ENCODE measurements at places on chromosomes 3 and 15. TPM values are rescaled to one million over a fixed set of nuclear protein-coding genes. Genes with fewer than 3 reads are reported as not detected.

GRCh38 chr3:177948716-177949425, 587.4 kb upstream of the KCNMB2 start:
- no peaks in the 10 kb centered on the region for H3K4me1 ChIP-seq
- DNase-seq, result peak; percentile 14
- no peak overlapping the region for H3K4me3 ChIP-seq
- H3K27ac ChIP-seq, result no peak overlapping the region

DNA sequence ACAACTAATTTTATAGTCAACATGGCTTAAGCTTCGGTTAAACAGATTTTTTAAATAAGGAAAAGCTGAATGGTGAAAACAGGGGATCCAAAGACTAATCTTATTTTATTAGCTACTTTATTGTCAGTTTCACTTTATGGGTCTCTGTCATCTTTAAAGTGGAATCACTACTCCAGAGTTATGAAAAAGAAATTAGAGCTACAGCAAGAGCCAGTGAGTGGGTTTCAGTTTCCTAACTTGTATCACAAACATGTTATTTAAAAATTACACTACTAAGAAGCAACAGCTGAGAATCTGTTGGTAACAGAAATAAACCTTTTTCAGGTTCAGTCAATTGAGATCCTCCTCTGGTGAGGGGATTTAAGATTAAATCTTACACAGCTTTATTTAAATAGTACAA, 10.0 kb downstream of the PHC3 start:
- no peak overlapping the region for H3K27ac ChIP-seq
- no peaks in the 10 kb centered on the region for H3K27me3 ChIP-seq
- no peak for DNase-seq
- no peaks in the 10 kb centered on the region for H3K4me1 ChIP-seq
- peaks cover 34% of the 10 kb centered on the region for H3K36me3 ChIP-seq
- no peak overlapping the region for H3K4me3 ChIP-seq

DNA sequence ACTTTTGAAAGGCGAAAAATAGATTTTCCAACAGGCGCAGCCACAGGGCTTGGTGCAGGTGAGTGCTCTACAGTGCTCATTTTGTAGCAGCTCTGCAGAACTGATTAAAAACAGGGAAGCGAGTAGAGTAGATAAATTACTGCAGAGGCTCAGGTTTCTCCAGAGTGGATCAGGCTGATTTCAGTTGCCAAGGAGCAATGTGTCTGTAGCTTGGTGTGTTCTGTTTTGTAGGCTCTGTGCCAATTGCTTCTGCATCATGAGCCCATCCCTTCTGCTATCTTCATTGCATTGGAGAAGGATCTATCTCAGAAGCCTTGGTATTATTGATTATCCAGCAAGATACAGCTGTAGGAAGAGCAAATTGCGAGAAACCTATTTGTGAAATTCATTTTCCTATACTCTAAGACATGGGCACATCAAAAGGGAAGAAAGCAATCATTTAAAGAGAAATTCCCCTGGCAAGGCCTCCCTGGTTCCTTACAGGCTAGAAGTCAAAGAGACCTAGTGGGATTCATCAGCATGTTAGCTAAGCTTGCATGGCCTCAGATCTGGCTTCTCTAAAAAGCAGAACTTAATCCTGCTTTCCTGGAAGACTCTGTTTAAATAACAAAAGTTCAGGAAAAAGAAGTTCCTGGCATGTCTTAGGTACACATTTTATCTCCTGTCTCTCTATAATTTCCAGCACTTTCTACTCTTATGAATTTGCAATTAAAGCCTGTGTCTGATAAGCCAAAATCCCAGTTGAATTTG, 432.4 kb upstream of the ATP10A start:
- no peaks in the 10 kb centered on the region for H3K36me3 ChIP-seq
- H3K4me3 ChIP-seq, result no peak overlapping the region
- no peaks in the 10 kb centered on the region for H3K4me1 ChIP-seq

DNA sequence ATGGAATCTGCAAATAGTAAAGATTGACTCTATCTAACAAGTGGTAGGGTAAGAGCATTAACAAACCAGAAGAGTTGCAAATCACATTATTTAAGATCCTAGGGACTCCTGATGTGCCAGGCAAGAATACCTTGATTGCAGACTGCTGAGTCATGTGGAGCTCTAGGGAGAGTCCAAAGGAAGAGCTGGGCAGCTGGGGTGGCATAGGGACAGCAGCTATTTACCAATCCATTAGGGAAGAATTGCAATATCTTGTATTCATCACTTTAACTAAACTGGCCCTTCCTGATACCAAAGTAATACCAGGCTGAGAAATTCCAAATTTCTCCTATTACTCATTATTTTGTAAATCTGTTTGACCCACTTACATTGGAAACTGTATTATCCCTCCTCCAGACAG, 52.2 kb upstream of the ACP3 start:
- H3K36me3 ChIP-seq, result no peaks in the 10 kb centered on the region
- no peaks in the 10 kb centered on the region for H3K4me1 ChIP-seq
- no peak overlapping the region for H3K4me3 ChIP-seq
- no peak overlapping the region for H3K27ac ChIP-seq
- no peak for DNase-seq
- H3K27me3 ChIP-seq, result no peaks in the 10 kb centered on the region

- no peak overlapping the region for H3K27ac ChIP-seq
- H3K4me1 ChIP-seq, result no peaks in the 10 kb centered on the region
- no peak overlapping the region for H3K4me3 ChIP-seq
- peak; percentile 64 for DNase-seq
- H3K36me3 ChIP-seq, result no peaks in the 10 kb centered on the region
These were observed 102.9 kb downstream of the LRRC49 start for GRCh38 chr15:70995383-70995970.

GRCh38 chr15:101092156-101092866, 159.5 kb downstream of the CHSY1 start:
- no peak overlapping the region for H3K4me3 ChIP-seq
- peak overlapping the region; percentile 77 for H3K27ac ChIP-seq
- peaks cover 11% of the 10 kb centered on the region for H3K4me1 ChIP-seq
- no peaks in the 10 kb centered on the region for H3K27me3 ChIP-seq
- no peaks in the 10 kb centered on the region for H3K36me3 ChIP-seq
- DNase-seq, result no peak

DNA sequence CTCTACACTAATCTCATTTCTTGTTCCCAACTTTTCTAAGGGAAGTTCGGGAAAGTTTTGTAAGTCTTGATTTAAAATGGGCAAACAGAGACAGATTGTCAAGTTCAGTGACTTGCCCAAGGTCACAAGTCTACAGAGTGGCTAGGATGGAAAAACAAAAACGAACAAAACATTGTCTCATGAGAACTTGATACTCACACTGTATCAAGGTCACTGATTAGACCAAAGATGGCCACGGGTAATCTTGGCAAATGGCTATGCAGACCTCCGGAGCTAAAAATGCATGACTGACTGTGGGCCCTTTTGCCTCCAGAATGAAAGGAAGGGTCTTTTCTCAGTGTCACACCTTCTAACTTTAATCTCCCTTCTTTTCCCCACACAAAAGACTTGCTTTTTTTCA, 460.9 kb downstream of the FOXP1 start:
- H3K4me1 ChIP-seq, result no peaks in the 10 kb centered on the region
- H3K27ac ChIP-seq, result no peak overlapping the region
- no peaks in the 10 kb centered on the region for H3K27me3 ChIP-seq
- no peaks in the 10 kb centered on the region for H3K36me3 ChIP-seq
- no peak overlapping the region for H3K4me3 ChIP-seq

DNA sequence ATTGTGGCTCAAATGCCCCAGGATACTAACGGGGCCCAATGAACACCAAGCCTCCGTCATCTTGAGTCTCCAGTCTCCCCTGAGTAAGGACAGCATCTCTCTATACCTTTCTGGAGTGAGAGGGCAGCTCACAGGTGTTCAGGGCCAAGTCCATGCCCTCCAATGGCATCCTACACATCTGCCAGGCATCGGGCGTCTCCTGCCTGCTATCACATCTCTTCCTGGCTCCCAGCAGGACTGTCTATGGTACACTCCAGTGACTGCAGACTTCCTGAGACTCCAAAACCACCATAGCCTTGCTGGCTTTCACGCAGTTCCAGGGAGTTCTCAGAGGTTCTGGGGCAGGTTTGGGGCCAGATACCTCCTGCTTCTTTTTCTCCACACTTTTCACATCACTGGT, 28.3 kb downstream of the CX3CR1 start:
- H3K4me1 ChIP-seq, result no peaks in the 10 kb centered on the region
- no peak overlapping the region for H3K27ac ChIP-seq
- no peak for DNase-seq
- no peaks in the 10 kb centered on the region for H3K36me3 ChIP-seq

- no peaks in the 10 kb centered on the region for H3K27me3 ChIP-seq
- H3K36me3 ChIP-seq, result no peaks in the 10 kb centered on the region
These were observed 166.4 kb upstream of the ROPN1 start for GRCh38 chr3:124158168-124158881.

- H3K27ac ChIP-seq, result no peak overlapping the region
- peaks cover 2% of the 10 kb centered on the region for H3K36me3 ChIP-seq
- no peak overlapping the region for H3K4me3 ChIP-seq
- no peaks in the 10 kb centered on the region for H3K27me3 ChIP-seq
- H3K4me1 ChIP-seq, result no peaks in the 10 kb centered on the region
These were observed 45.0 kb downstream of the FAIM start for GRCh38 chr3:138653567-138653966.

DNA sequence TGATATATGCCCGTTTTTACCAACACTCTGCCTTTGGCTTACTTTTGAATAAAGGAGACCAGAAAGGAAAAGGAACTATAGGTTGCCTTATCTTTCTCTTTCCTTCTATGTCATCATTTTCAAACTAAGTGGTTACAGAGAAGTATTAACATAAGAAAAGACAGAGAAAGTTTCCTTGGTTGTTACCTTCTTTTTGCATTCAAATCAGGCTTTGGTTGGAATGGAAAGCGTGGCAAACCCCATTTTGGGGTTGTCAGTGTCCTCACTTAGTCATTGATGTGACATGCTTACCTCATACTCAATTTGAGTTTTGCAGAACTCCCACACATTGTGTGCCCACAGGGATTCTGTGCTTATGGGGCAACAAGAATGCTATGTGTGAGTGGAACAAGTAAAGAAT, 3.7 kb upstream of the THRB start:
- no peaks in the 10 kb centered on the region for H3K4me1 ChIP-seq
- no peaks in the 10 kb centered on the region for H3K36me3 ChIP-seq
- H3K27me3 ChIP-seq, result no peaks in the 10 kb centered on the region
- no peak overlapping the region for H3K4me3 ChIP-seq

- peak overlapping the region; percentile 38 for H3K27ac ChIP-seq
- H3K4me1 ChIP-seq, result no peaks in the 10 kb centered on the region
- no peaks in the 10 kb centered on the region for H3K27me3 ChIP-seq
- H3K4me3 ChIP-seq, result peak overlapping the region; percentile 64
- no peak for DNase-seq
These were observed 334 bp upstream of the IGSF11 start for GRCh38 chr3:119035014-119035346.

GRCh38 chr3:25678581-25678980, 13.9 kb upstream of the TOP2B start:
- H3K27ac ChIP-seq, result no peak overlapping the region
- no peak overlapping the region for H3K4me3 ChIP-seq
- no peaks in the 10 kb centered on the region for H3K4me1 ChIP-seq
- H3K27me3 ChIP-seq, result no peaks in the 10 kb centered on the region
- H3K36me3 ChIP-seq, result no peaks in the 10 kb centered on the region

DNA sequence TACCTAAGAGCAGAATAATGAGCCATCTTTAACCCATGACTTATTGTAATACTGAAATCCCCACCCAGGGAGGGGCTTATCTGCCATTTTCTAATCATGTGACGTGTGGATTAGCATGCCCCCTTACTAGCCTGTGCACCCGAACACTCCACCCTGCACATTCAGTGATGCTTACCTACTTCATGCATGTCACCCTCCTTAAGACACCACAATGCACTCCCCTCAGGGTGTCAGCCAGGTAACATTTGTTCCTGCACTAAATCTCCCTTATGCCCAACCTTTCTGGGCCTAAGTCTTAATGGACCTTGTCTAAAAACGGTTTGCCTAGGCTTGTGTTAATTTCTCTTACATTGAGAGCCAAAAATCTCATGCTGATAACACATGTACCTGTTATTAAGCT, 336.6 kb downstream of the OCA2 start:
- H3K27me3 ChIP-seq, result no peaks in the 10 kb centered on the region
- H3K27ac ChIP-seq, result no peak overlapping the region
- no peaks in the 10 kb centered on the region for H3K36me3 ChIP-seq
- H3K4me1 ChIP-seq, result no peaks in the 10 kb centered on the region
- no peak for DNase-seq
- no peak overlapping the region for H3K4me3 ChIP-seq

Gene ANKRD34C
- total RNA-seq, result not detected

Gene BFSP2
- total RNA-seq, result 0.41 TPM

Gene GOLIM4
- 29.9 TPM for total RNA-seq

Gene TERB2
- total RNA-seq, result not detected

Gene ABHD10
- total RNA-seq, result 30.9 TPM

Gene CX3CR1
- total RNA-seq, result 4.4 TPM

Gene HHATL
- not detected for total RNA-seq

Gene GOLGA8Q
- 1.6 TPM for total RNA-seq

Gene CADPS
- 0.98 TPM for total RNA-seq

Gene MYO5C
- 41.6 TPM for total RNA-seq

Gene MKRN2OS
- total RNA-seq, result 1.7 TPM

Data from kidney (tissue), 22 donors.